Right renal cortex interstitium (tissue), 3 donors: ENCODE measurements at places on chromosomes 1 and 21.

DNA sequence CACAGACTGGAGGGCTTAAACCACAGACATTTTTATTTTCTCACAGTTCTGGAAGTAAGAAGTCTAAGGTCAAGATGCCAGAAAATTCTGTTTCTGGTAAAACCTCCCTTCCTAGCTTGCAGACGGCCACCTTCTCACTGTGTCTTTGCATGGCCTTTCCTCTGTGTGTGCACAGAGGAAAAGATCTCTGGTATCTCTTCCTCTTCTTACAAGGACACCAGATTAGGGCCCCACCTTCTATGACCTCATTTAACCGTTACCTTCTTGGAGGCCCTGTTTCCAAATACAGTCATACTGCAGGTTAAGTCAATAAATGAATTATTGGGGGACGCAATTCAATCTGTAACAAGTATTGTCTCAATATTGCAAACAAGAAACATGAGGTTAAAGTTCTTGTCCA, 63.0 kb upstream of the PRDX6 start:
- no peak for DNase-seq

DNA sequence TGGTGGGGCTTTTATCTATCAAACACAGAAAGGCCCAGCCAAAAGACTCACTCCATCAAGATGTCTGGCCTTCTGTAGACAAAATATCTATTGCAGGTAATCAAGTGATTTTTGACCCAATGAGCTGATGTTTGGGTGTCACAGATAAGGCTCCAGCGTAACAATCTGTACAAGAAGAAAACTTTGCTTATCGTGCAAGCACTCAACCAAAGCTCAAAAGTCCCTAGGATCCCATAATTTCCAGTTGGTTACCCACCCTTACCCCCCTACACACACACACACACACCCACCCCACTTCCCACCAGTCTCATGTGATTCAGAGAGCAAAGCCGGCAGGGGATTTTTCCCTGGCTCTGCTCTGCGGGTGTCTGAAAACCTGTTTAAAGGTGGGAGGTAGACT, 5.8 kb downstream of the ITPKB start:
- DNase-seq, result no peak

GRCh38 chr1:236143104-236143948, 987 bp downstream of the GPR137B start:
- no peak for DNase-seq

GRCh38 chr1:164678136-164678700, 119.2 kb downstream of the PBX1 start:
- DNase-seq, result no peak

GRCh38 chr1:183638649-183639387, 3.2 kb upstream of the ARPC5 start:
- DNase-seq, result no peak

DNA sequence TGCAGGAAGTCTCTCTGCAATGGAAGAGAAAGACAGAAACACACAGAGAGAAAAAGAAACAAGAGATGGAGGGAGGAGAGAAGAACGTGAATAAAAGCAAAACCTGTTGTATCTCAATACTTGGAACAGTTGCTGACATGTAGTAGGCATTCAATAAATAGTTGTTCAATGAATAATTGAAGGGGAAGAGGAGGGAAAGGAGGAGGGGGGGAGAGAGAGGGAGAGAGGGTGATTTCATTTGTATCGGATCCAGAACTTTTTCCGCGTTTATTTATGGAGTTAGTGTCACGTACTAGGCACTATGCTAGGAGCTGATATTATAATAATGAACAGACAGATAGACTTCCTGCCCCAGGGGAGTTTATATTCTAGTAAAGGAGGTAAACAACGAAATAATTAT, 144.1 kb downstream of the OMA1 start:
- no peak for DNase-seq

DNA sequence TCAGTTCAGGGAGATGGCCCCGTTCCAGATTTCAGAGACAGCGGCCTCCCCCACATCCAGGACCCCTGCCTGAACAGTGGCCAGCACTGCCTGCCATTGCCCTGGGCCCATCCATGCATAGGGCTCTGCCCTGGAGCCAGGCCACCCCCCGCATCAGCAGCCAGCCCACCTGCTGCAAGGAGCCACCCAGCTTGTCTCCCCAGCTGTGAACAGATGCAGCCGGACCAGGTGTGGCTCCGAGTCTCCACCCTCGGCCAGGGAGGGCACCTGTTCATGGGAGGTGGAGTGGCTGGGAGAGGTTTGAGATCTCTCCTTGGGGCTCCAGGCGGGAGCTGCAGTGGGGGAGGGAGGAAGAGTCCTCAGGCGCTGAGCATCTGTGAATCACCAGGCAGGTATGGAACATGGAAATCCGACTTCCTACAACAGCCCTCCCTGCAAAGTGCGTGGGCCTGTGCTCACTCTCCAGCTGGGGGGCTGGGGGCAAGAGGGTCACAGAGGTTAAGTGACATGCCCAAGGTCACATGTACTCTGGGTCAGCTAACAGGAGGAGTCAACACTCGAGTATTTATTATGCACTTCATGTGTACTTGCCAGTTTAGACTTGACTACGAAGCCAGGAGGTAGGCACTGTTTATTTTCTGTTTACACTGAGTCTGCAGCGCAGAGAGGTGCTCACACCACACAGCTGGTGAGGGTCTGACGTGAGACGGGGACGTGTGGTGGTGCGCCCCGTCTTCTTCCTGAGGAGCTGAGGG, 4.8 kb upstream of the HES5 start:
- no peak for DNase-seq

GRCh38 chr21:17668479-17669140, 55.9 kb upstream of the BTG3 start:
- no peak for DNase-seq

- DNase-seq, result no peak
These were observed 434.6 kb downstream of the SMYD3 start for GRCh38 chr1:246072456-246072955.

DNA sequence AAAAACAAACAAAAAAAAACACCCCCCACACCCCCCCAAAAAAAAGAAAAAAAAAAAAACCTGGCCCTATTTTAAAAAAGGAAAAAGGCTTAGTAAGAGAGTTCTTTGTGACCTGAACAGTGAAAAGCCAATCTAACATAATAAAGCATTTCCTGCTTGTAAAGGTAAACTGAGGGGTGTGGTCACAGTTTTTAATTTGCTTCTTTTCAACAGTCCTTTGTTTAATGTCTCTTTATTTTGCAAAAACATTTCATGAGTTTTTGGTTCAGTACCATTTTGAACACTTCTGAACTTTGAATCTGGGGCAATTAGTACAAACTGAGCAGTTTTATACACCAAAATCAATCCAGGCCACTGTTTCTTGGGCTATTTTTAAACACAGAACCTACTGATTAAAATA, 37.6 kb downstream of the TOR3A start:
- no peak for DNase-seq

DNA sequence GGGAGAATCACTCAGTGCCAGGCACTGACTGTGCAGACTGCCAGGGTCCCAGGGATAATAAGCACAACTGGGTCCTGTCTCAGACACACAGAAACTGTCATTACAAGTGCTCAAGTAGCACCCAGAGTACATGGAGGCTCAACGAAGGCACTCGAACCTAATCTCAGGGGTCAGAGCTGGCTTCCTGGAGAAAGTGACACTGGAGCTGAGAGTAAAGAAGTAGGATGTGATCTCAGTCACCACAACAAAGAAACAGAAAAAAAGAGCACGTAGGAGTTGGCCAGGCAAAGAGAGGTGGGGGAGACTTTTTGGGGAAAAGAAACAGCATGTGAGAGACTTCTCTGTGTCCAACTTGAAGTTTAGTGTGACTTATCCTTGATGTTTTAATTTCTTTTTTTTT, 1.3 kb downstream of the CATSPER4 start:
- no peak for DNase-seq

- DNase-seq, result no peak
These were observed 135.3 kb downstream of the RUNX1 start for GRCh38 chr21:34913811-34914210.

GRCh38 chr1:97091263-97091662, 369.7 kb downstream of the PTBP2 start:
- DNase-seq, result no peak

GRCh38 chr1:117321680-117322609, 45.3 kb upstream of the MAN1A2 start:
- DNase-seq, result no peak

- DNase-seq, result no peak
These were observed 144.1 kb downstream of the TRABD2B start for GRCh38 chr1:47853059-47853458.

- no peak for DNase-seq
These were observed 15.4 kb downstream of the PDXK start for GRCh38 chr21:43734131-43734927.
